Activated T-helper 2 cell treated with anti-CD3 and anti-CD28 coated beads, Interferon-gamma antibody, Interleukin-2, Interleukin-4, amounts not matched to agents 10 μg/mL and 5 μg/mL and 100 μg/mL, durations not matched to agents 14 hours and 24 hours and 36 hours (primary cell): ENCODE measurements at places on chromosomes 12 and 14. TPM values are rescaled to one million over a fixed set of nuclear protein-coding genes. Genes with fewer than 3 reads are reported as not detected.

COL2A1 gene
- total RNA-seq, result 0.14 and 0.27 TPM in 2 replicates

PIWIL1 gene
- total RNA-seq, result not detected in 2 replicates

TGFB3 gene
- 3.9 and 4.1 TPM in 2 replicates for total RNA-seq

HCAR3 gene
- total RNA-seq, result 0.34 and 0.46 TPM in 2 replicates

GZMB gene
- 4,664 and 4,741 TPM in 2 replicates for total RNA-seq

PPP4R4 gene
- 1.2 and 1.8 TPM in 2 replicates for total RNA-seq

VSIG10 gene
- 9.6 and 11.1 TPM in 2 replicates for total RNA-seq

GNB3 gene
- total RNA-seq, result 1.2 and 1.3 TPM in 2 replicates

DNA sequence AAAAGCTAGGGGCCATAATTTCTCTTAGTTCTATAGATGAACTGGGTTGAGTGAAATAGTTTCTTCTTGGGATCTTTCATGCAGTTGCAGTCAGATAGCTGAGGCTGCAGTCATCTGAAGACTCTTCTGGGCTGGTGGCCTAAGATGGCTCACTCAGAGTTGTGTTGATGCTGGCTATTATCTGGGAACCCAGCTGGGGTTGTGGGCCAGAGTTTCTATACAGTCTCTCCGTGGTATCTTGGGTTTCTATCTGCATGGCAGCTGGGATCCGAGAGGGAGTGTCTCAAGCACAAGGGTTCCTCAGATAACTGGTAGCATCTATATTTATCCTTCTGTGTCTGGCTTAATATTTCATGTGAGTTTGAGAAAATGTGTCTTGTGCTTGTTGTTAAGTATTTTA is 21.1 kb downstream of the AVPR1A start:
- no peaks in the 10 kb centered on the region for H3K4me1 ChIP-seq
- DNase-seq, result no peak
- H3K27me3 ChIP-seq, result no peaks in the 10 kb centered on the region
- H3K4me3 ChIP-seq, result no peak overlapping the region

DNA sequence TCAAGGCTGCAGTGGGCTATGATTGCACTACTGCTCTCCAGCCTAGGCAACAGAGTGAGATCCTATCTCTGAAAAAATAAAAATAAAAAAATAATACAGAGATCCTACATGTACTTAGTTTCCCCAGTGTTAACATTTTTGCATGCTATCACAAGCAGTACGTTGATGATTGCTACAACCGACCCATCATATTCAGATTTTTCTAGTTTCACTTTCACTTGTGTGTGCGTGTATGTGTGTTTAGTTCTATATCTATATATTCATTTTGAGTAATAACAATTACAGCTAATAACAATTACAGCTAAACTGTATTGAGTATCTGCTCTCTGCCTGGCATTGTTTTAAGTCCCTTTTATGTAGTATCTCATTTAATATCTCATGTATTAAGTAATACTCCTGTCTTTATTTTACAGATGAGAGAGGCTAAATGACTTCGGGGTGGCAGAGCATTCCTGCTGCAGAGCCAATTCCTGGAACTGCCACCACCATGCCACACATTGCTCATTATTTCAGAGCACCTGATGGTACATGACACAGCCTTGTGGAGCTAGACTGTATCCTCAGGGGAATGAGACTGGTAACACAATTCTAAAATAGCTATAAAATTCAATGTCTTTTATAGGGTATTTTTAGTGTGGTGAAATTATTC is 153.1 kb downstream of the BCAT1 start:
- peaks cover 4% of the 10 kb centered on the region for H3K27me3 ChIP-seq
- peak overlapping the region; percentile 60 for H3K27ac ChIP-seq
- peaks cover 38% of the 10 kb centered on the region for H3K4me1 ChIP-seq
- no peaks in the 10 kb centered on the region for H3K36me3 ChIP-seq

- H3K27ac ChIP-seq, result no peak overlapping the region
- peaks cover 56% of the 10 kb centered on the region for H3K36me3 ChIP-seq
- no peak overlapping the region for H3K4me3 ChIP-seq
- no peaks in the 10 kb centered on the region for H3K27me3 ChIP-seq
- H3K4me1 ChIP-seq, result peaks cover 8% of the 10 kb centered on the region
- no peak for DNase-seq
These were observed 32.3 kb downstream of the NRDE2 start for GRCh38 chr14:90299408-90299807.

DNA sequence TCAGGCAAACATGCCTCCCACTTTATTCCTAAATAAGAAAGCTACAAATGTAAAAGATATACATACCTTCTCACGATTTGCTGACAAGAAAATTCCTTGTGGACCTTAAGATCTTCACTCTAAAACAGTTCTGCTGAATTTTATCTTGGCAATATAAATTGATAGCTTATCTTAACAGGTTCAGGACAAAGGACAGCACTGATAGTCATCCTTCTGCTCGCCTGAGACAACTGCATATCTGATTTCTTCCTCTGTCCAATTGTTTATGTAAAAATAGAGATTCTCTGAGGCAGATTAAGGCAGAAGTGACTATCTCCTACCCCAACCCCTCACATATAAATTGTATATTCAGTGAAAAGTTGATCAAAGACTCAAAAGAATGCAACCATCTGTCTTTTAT is 44.9 kb downstream of the CAPZA3 start:
- no peak overlapping the region for H3K27ac ChIP-seq
- no peak overlapping the region for H3K4me3 ChIP-seq
- H3K36me3 ChIP-seq, result no peaks in the 10 kb centered on the region
- no peaks in the 10 kb centered on the region for H3K4me1 ChIP-seq
- H3K27me3 ChIP-seq, result no peaks in the 10 kb centered on the region

DNA sequence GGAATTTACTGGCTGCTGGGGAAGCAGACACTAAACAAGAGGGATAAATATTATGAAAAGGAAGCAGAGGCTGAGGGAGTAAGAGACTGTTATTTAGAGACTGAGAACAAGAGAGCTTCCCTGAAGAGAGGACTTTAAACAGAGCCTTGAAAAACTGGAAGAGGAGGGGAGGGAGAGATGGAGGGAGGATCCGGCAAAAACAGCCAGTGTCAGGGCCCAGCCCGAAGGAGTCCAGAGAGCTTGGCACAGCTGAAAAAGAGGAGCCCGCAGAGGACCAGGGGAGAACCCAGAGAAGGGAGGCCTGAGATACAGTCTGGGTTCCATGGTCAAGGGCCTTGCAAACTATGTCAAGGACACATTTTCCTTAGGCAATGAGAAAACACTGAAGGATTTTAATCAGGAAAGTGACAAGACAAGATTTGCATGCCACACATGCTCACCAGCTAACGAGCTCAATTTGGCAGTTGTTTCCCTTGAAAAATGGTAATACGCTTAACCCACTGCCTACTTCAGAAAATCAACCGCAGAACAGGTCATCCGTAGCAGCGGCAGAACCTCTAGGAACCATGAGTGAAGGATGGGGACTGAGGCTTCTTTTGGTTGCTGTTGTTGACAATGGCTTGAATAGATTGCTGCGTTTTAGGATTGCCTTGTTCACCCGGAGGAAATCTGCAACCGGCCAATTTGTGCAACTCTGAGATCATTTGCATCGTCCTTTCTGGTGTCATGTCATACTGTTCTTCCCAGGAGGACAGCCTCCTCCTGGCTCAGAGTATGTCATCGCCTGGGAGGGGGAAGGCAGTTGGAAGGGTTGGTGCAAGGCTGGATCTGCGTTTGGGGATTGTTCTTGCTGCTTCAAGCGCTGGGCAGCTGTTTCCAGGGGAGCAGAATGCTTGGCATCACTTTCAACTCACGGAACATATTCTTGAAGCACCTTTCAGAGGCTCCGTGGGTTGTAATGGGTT is 108.2 kb downstream of the PRMT8 start:
- H3K4me1 ChIP-seq, result no peaks in the 10 kb centered on the region
- H3K4me3 ChIP-seq, result no peak overlapping the region
- H3K27me3 ChIP-seq, result peaks cover 8% of the 10 kb centered on the region

GRCh38 chr12:242496-242895 is 20.1 kb downstream of the SLC6A13 start:
- H3K4me3 ChIP-seq, result no peak overlapping the region
- no peak overlapping the region for H3K27ac ChIP-seq
- peaks cover 3% of the 10 kb centered on the region for H3K27me3 ChIP-seq
- no peaks in the 10 kb centered on the region for H3K36me3 ChIP-seq
- no peak for DNase-seq
- H3K4me1 ChIP-seq, result peaks cover 1% of the 10 kb centered on the region

DNA sequence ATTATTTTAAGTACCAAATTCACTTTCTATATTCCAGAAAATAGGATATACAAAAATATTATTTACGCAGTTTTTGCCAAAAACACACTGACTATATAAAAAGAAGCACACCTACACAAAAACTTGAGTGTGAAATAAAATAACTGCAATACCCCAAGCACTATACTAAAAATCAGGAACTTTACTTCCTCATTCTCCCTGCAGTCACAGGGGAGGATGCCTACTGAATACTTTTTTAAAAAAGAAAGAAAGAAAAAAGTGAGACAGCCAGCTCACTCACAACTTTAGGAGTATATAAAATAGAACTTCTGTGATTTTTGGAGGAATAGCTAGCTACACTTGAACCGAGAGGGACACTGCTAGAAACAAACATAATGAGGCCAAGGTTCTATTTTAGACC is 12.2 kb downstream of the RPS6KA5 start:
- no peak overlapping the region for H3K27ac ChIP-seq
- no peaks in the 10 kb centered on the region for H3K27me3 ChIP-seq
- peaks cover 34% of the 10 kb centered on the region for H3K4me1 ChIP-seq
- DNase-seq, result no peak

GRCh38 chr12:45828402-45828801 is 98.9 kb downstream of the ARID2 start:
- no peaks in the 10 kb centered on the region for H3K27me3 ChIP-seq
- H3K4me3 ChIP-seq, result no peak overlapping the region
- DNase-seq, result no peak
- no peak overlapping the region for H3K27ac ChIP-seq
